T-helper 2 cell treated with Interferon-gamma antibody and Interleukin-4, amounts not matched to agents 5 μg/mL and 100 μg/mL, for 36 hours (primary cell): ENCODE measurements at places on chromosomes 2 and 18.

- no peak for DNase-seq
Measured at GRCh38 chr2:221896505-221897151, 324.5 kb upstream of the EPHA4 start.

DNA sequence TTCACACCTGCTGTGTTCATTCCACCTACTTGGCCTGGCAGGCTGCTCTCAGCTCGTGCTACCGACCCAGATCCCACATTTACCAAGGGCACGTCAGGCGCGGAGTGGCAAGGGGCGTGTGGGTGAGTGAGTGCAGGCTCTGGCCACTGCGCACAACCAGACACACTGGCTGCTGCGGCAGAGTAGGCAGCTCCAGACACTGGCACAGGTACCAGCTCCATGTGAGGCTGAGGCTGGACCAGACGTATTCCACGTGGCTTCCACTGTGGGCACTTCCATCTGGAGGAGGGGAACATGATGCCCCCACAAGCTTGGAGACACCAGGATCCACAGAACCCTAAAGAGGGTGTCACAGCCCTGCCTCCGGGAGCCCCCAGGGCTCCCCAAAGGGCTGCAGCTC lies 74.6 kb upstream of the ZNF804A start:
- no peak for DNase-seq

DNA sequence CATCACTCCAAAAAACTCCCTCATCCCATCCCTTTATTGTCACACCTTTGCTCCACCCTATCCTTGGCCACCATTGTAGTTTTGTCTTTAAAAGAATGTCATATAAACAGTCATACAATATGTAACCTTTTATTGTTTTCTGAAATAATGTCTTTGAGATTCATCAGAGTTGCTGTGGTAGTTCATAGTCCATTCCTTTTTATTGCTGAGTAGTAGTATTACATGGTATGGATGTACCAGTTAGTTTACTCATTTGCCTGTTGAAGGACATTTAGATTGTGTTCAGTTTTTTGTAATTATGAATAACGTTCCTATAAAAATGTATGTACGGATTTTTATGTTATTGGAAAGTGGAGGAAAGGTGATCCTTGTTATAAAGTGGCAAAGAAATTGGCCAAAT lies 171.8 kb upstream of the GCFC2 start:
- no peak for DNase-seq

- no peak for DNase-seq
Measured at GRCh38 chr18:37710726-37711125, 145.1 kb upstream of the CELF4 start.

DNA sequence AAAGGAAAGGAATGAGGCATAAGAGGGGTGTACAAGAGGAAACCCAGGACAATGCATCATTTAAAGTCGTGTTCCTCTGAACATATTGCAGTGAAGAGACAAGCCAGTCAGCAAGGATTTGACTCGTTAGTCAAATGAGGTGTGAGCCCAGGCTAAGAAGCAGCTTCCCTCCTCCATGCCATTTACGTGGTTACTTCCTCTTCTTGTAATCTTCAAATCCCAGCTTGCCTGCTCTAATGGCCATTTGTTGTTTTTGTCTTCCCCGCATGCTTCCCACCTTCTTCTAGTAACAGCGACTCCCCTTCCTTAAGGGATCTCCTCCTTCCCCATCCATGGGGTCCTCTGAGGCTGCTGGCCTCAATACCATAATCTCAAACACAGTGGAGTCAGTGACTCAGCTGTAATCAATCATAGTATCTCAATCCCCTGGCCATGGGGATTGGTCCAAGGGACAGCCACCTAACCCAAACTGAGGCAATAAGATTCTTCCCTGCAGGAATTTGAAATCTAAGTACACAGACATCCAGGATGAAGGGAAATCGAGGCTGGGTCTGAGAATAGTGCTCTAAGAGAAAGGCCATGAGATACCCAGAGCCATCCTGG lies 37.6 kb downstream of the SLC14A1 start:
- DNase-seq: no peak

DNA sequence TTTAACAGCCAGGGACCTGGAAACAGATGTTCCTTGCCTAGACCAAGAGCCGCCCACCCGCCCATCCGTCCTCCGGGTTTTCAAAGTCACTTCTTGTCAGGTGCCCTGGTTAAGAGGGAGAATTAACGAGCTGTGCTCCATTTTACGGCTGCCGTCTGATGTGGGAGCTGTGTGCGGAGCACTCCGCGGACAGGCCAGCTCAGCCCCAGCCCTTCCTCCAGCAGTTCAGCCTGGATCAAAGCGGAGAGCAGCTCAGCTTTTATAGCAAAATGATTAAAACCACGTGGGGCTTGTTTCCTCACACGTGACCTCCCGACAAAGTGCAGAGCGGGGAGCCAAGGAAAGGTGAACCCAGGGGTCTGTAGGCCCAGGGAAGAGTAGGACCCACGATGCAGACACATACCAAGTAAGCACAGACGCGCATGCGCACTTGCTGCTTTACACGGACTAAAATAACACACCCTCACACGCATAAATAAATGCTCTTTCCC lies 46.1 kb upstream of the PKDCC start:
- no peak for DNase-seq

GRCh38 chr18:57154191-57154830 lies 7.4 kb downstream of the BOD1L2 start:
- DNase-seq: no peak

DNA sequence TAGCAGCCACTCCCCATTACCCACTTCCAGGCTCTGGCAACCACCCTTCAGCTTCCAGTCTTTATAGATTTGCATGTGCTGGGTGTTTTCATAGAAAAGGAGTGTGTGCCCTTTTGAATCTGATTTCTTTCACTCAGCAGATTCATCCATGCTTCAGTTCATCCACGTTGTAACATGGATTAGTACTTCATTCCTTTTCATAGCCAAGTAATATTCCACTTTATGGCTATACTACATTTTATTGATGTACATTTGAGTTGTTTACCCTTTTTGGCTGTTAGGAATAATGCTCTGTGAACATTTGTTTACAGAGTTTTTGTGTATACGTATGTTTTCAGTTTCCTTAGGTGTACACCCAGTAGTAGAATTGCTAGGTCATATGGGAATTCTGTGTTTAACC lies 205.5 kb upstream of the RAB12 start:
- no peak for DNase-seq

DNA sequence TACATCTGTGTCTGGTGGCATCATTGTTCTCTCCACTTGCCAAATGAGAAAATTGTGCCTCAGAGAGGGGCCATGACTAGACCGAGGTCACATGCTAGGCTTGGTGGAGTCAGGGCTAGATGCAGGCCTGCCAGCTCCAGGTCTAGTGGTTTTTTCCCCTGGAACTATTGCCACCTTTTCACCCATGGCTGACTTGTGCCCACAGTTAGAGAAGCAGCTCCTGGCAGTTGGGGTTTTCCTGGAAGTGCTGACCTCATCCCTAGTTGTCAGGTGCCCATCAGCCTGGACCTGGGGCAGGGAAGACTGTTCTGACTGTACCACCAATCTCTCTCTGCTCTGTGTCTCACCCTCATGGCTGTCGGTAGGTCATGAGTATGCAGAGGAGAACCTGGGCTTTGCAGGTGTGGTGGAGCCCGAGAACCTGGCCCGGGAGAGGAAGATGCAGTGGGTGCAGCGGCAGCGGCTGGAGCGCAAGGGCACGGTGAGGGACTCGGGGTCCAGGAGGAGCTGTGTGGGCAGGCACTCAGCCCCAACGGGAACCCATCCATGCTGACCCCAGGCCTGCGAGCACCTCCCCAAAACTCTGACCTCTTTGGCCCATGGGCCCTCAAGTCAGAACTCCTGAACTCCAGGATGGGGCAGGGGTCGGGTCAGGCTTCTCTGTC lies 12.4 kb upstream of the CATIP start:
- no peak for DNase-seq

GRCh38 chr2:214542866-214543265 lies 132.0 kb downstream of the VWC2L start:
- DNase-seq: no peak

GRCh38 chr18:78912336-78912735 lies 67.3 kb upstream of the SALL3 start:
- no peak for DNase-seq

GRCh38 chr18:60134806-60135205 lies 235.0 kb downstream of the PMAIP1 start:
- no peak for DNase-seq

DNA sequence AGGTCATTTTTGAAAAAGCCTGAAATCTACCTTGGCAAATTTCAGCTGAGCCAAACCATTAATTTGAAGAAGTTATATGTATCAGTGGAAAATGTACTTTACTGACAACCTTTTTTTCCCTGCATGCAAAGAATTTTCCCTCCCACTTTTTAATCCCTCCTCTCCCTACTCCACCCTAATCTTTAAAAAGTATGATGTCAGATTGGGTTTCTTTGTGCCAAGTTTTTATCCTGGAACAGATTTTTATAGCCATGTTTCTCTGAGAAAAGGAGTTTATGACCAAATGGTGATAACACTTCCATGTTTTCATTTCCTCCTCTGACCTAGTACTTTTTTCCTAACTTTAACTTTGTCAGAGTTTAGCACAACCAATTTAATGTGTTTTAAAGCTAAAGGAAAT lies 250.3 kb upstream of the FOSL2 start:
- no peak for DNase-seq

- no peak for DNase-seq
Measured at GRCh38 chr2:45232818-45233217, 223.6 kb upstream of the SIX2 start.

GRCh38 chr2:176477336-176477735 lies 208.1 kb downstream of the MTX2 start:
- DNase-seq: no peak

DNA sequence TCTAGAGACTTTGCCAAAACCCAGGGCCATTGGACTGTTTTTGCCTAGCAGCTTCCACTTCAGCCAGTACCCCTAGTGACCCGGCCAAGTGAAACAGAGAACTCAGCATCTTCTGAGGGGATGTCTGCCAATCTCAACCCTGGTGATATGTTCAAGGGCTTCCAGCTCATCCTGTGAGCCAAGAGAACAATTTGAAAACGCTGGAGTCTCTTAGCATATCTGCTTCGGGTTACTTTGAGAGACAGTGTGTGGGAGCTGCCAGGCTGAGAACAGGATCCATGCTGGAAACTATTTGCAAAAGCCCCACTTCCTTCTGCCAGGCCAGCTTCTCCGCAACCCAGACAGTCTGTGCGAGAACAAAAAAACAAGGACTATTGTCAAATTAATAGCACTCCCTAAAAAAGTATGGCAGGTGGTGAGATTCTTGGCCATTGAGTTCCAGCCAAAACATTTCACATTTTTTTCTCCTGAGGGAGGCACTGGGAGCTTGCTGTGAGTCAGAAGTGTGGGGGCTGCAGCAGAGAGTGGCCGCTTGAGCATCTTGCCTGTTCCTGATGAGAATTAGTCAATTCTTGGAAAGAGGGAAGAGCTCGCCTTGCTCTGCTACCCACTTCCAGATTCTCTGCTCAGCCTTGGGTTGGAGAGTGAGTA lies 395.6 kb upstream of the TRIB2 start:
- DNase-seq: no peak

DNA sequence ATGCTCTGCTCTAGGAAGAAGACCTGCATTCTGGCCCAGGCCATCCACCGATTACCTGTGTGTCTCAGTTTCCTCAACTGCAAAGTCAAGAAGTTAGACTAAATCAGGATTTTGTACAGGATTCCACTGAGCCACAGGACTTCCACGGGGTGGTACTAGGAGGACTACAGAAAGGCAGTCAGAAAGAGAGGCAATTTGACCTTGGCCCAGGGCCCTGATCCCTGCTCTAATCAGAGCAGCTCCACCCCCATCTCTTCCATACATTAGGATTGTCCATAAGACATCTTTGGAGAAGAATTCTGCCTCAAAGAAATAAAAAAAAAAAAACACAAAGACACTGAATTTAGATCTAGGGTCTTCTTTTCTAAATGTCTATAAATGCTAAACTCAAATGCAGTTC lies 52.8 kb upstream of the TSPYL6 start:
- DNase-seq: no peak

DNA sequence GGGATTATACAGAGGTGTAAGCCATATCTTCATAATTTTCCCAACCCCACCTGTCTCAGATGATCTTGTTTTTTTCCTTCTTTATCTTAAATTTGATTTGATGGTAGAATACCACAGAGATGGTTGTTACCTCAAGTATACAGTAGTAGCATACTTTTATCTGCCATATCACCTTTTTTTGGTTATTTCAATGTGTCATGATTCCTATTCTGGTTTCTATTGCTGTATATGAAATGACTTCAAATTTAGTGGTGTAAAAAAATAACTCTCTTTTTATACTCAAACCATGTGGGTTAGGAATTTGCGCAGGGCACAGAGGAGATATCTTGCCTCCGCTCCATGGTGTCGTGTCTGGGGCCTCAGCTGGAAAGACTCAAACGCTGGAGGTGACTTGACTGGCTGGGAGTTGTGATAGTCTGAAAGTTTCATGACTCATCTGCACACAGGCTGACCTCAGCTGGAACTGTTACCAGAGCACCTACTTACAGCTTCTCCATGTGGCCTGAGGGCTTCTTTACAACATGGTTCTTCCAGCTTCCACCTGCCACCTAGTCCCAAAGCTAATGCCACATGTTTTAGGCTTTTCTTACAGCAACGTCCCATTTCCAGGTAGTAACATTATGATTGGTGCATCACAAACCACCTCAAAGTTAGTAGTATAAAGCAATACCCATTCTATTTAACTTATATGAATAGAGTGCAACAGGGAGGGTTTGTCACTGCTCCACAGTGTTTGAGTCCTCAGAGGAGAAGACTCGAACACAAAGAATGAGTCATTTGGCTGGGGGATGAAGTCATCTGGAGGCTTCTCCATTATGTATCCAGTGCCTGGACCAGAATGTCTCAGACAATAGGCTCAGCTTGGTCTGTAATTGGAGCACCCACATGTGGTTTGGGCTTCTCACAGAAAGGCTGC lies 82.3 kb upstream of the XPO1 start:
- no peak for DNase-seq

GRCh38 chr2:239053801-239054503 lies 206.1 kb downstream of the TWIST2 start:
- no peak for DNase-seq
